ENCODE measurements at places on chromosomes 6 and 20.

GRCh38 chr6:63806573-63806913 is 170.9 kb downstream of the PHF3 start:
- no peak for DNase-seq

DNA sequence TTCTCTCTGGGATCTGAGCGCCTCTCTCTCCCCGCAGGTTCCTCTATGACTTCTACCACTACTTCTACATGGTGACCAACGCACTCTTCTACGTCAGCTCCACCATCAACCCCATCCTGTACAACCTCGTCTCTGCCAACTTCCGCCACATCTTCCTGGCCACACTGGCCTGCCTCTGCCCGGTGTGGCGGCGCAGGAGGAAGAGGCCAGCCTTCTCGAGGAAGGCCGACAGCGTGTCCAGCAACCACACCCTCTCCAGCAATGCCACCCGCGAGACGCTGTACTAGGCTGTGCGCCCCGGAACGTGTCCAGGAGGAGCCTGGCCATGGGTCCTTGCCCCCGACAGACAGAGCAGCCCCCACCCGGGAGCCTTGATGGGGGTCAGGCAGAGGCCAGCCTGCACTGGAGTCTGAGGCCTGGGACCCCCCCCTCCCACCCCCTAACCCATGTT is 36.3 kb upstream of the MRGBP start:
- DNase-seq: peak; percentile 60

DNA sequence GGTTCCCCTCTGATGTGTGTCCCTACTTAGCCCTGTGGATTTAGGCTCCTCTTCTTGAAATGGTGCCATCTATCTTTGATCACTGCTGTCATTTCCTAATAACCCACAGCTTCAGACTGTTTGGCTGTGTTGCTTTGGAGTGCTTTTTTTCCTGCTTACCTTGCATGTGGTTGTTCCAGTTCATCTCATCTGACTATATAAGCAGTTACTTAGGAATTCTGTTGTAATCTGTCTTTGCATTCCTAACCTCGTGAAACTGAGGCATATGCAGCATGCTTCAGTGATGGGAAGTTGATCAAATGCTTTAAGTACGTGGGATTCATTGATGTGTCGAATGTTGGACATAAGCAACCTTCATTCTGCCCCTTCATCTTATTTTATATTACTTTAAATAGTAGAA is 115.8 kb upstream of the FLRT3 start:
- no peak for DNase-seq

DNA sequence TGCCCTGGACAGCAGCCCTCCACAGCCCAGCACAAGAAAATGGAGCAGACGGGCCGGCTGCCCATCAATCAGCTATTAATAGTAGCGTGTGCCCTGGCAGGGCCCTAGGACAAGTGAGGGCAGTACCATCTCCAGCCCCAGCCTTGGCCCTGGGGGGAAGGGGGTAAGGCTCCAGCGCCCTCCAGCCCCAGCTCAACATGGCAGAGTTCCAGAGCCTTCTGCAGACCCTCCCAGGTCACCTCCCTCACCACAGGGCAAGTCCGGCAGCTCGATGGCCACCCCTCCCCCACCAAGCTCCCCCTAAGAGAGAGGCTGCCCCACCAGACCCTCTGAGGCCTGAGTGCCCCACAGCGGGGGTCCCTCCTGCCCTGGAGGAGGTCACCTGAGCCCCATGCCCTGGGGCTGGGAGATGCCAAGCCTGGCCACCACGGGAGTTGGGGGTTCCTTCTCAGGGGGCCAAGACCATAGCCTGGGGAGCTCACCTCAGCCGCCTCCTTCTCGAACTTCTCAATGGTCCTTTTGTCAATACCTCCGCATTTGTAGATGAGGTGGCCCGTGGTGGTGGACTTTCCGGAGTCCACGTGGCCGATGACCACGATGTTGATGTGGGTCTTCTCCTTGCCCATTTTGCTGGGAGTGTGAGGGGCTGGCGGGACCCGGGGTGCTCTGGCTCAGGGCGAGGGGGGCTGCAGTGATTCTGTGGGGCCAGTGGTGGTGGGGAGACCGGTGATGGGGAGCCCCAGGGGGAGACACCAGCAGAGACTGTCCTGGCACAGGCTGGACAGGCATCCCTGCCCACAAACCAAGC is 1.5 kb downstream of the EEF1A2 start:
- no peak for DNase-seq

DNA sequence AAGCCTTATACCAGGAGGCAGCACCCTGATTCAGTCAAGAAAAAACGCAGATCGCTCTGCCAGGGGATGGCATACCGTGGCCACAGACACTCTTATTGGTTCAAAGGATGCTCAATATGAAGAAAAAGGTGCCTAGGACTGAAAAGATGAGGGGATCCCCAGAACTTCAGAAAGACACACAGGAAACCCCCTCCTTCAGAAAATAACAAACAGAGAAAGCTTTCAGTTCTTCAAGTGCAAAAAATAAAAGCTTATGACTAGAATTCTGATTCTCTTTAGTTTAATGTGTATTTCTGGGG is 17.7 kb upstream of the MYB start:
- no peak for DNase-seq

GRCh38 chr6:30816791-30817739 is 67.3 kb upstream of the DDR1 start:
- peak; percentile 4 for DNase-seq

DNA sequence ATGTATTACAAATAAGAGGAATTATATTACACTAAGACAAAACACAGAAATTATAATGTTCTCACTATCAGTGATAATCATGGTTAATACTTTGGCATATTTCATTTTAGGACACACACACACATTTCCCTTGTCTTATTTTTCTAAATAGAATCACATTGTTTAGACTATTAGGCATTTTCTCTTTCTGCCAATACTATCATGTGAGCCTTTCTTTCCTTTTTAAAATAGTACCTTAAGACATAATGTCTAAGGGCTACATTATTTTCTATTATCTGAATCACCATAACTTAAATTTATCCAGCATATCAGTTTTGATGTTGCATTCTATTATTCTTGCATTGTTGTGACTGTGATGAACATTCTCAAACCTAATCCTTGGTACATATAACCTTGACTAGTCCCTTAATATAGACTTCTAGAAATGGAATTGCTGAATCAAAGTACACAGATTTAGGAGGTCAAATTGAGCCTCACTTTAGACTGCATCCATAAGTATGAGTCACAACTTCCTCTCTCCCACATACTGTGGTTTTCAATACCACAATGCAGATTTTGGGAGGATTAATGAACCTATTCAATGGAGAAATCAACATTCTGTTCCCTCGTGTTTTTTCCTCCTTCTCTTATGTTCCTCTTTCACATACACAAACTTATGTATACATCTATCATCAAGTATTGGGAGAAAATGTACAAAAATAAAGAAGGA is 212.6 kb downstream of the MOXD1 start:
- no peak for DNase-seq

- no peak for DNase-seq
Observed at GRCh38 chr6:44489910-44490604, 102.6 kb downstream of the CDC5L start.

- DNase-seq: no peak
Observed at GRCh38 chr20:45861221-45862075, 4.0 kb downstream of the ZSWIM3 start.

- DNase-seq: no peak
Observed at GRCh38 chr6:225121-225721, 67.1 kb upstream of the DUSP22 start.

DNA sequence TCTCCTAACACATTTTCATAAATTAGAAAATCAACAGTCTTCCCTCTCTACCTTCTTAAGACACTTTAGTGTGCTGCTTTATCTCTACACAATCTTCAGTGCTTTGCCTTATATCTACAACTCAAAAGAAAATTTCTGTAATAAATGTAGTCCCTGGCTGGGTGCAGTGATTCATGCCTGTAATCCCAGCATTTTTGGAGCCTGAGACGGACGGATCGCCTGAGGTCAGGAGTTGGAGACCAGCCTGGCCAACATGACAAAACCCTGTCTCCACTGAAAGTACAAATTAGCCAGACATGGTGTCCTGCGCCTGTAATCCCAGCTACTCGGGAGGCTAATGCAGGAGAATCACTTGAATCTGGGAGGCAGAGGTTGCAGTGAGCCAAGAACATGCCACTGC is 9.7 kb upstream of the EDN1 start:
- no peak for DNase-seq

GRCh38 chr6:145331066-145331465 is 404.3 kb downstream of the EPM2A start:
- DNase-seq: no peak

GRCh38 chr20:64114356-64114971 is 7.1 kb upstream of the NPBWR2 start:
- DNase-seq: peak; percentile 67

DNA sequence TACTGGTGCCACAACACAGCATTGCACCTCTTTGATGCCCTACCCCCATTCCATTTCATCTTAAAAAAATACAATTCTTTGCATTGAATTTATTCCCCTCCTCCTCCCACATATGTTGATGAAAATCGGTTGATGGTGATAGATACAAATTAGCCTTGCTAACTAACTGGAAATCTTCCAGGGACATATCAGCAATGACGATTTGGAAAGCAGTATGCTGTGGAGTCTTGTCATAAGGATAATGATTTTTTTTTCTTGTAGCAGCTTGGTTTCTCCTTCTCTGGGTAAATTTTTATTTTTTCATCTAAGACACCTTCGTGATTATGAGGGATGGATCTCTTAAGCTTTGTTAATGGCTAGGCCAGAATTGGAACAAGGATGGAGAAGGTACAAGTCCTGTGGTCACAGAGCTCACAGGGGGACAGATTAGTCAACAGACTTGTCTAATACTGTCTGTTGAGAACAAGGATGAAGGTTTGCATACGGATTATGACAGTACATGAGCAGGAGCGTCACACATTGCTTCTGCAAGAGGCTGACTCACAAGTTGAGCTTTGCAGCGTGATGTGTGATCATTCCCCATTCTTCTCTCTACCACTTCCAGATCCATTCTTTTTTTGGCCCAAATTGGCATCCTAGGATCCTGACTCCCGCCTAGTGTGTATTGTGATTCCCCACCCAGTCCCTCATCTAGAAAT is 233.1 kb upstream of the FERMT1 start:
- no peak for DNase-seq

- no peak for DNase-seq
Observed at GRCh38 chr20:10783707-10784553, 110.1 kb upstream of the JAG1 start.

All from posterior vena cava (tissue), 2 donors.